Large intestine (tissue), 12 donors: ENCODE measurements at places on chromosomes 7 and 10. TPM values are rescaled to one million over a fixed set of nuclear protein-coding genes. Genes with fewer than 3 reads are reported as not detected.
A peak's percentile ranks its signal among the peaks of the same experiment; 100 is the strongest.

DNA sequence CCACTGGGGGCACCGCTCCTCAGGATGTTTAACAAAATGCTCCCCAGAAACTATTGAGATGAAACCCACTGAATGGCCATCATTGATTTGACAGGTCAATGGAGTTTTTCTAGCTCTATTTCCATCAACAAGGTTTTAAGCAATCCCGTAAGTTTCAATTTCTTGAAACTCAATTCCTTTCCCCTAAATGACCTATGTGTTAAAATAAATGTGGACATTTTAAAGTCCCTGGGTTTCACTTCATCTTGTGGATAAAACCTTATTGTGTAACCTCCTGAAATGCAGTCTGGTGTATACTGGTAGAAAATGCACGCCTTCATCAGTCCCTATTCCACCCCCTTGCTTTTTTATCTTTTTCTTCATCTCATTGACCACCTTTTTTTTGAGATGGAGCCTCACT, 8.9 kb upstream of the C7orf33 start:
- DNase-seq = no peak

GRCh38 chr7:84190016-84190705, 4.4 kb downstream of the SEMA3A start:
- DNase-seq = no peak

Gene NMT2
- 15.5 TPM for polyA plus RNA-seq

Gene FGFBP3
- polyA plus RNA-seq = 1.9 TPM

DNA sequence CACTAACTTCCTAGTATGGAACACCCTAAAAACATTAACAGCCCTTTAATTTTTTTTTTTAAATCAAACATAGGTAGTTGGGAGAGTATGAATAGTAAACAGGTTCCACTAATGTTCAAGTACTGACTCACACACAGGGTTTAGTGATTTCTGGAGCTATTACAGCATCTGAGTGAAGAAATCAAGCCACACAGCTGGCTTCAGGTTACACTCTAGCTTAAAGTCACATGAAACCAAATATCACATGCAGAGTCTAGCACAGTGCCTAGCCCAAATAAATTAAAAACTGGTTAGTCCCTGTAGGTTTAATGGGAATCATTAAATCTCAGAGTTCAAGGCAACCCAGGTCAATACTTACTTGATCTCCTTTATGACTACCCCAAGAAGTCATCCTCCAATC, 11.6 kb downstream of the PANK1 start:
- peak; percentile 45 for DNase-seq

Gene IRF5
- 5.5 TPM for polyA plus RNA-seq

DNA sequence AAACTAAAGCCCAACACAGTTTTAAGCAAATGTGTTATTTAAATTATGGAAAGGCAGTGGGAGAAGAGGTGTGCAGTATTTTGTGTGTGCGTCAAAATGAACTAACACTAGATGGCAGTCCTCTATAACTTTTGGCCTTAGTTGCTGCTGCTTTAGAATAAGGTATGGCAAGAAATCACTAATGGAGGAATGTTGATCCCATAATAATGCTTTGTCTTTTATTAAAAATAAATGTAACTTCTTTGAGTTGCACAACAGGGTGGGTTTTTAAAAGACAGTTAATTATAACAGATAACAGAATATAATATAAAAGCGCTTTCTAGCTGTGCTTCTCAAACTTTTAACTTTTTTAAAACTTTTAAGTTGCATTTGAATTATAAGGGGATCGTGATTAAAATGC, 56.4 kb downstream of the BBS9 start:
- DNase-seq = peak; percentile 34

DNA sequence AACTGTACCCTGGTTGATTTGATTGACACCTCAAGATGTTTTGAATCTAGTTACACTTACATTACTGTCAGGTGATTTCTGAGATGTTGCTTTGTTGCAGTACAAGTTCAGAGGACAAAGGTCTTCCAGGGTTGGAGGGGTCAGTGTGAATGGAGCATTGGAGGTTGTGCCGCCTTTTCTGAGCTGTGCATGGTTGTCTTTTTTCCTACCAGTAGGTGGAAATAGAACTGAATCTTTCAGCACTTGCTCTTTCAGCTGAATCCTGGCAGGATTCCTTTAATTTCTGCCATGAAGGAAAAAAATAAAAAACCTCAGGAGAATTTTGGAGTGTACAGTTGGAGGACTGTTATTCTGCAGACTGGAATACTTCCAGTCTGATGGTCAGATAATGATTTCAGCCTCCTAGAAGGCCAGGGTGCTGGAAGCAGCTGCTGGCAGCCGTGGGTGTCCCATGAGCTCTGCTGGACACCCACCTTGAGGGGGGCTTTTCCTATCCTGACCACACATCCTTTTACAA, 82.7 kb downstream of the PLCE1 start:
- peak; percentile 72 for DNase-seq

DNA sequence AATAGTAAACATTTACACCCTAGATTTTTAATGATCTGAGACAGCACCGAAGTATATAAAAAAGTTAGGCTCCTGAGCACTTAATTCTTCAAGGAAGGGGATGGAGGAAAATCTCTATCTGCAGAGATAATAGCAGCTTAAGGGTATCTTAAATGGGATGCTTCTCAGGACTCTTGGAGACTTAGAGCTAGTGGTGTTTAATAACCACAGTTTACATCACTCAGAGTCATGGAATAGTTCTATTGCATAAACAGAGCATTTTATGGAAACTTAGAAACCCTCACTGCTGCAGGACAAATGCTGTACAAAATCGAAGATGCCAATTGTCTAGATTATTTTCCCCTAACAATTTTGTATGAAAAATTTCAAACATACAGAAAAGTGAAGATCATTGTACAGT, 398.9 kb upstream of the GALNT17 start:
- DNase-seq = no peak

GRCh38 chr10:62270020-62270419, 1.4 kb upstream of the RTKN2 start:
- no peak for DNase-seq

GRCh38 chr10:73131301-73131700, 21.0 kb downstream of the NUDT13 start:
- no peak for DNase-seq

- DNase-seq = no peak
These were observed 20.0 kb downstream of the PODXL start for GRCh38 chr7:131536361-131536849.

Gene AKR1C3
- 4.1 TPM for polyA plus RNA-seq

GRCh38 chr7:158357898-158358821, 229.5 kb downstream of the PTPRN2 start:
- DNase-seq = no peak

GRCh38 chr10:130809761-130810515, 501.6 kb downstream of the TCERG1L start:
- no peak for DNase-seq

DNA sequence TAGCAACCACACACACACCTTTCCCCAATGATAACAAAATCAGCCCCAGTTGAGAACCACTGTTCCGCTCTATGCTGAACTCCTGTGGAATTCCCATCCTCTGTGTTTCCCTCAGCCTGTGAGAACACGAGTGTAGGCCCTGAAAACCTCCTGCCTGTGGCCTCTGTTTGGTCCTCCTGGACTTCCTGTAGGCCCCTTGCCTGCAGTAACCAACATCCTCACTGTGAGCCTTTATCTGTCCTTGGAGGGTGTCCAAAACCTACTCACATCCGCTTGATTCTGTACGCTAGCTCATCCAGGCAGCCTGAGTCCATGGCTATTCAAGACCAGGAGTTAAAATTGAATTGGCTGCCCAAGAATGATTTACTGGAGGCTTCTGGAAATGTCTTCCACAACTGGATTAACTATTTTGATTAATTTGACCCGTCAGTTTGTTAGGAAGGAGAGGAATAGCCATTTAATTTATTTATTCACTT, 149.8 kb downstream of the AKR1D1 start:
- peak; percentile 24 for DNase-seq

DNA sequence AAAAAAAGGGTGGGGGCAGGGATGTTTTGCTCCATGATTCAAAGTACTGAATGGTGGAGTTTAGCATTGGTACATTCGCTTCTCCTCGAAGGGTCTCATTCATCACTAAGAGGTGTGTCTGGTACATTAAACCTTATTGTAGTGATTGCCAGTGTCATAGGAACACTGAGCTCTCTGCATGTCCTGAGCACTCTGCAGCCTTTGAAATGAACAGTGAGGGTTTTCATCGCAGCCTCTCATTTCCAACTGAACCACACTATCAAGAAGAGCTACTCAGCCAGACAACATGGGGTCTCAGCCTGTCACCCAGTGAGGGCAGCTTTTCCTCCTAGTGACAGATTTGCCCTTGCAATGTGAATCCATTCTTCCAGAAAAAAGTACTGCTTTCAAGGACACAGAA, 7.6 kb upstream of the DEPP1 start:
- DNase-seq = no peak

DNA sequence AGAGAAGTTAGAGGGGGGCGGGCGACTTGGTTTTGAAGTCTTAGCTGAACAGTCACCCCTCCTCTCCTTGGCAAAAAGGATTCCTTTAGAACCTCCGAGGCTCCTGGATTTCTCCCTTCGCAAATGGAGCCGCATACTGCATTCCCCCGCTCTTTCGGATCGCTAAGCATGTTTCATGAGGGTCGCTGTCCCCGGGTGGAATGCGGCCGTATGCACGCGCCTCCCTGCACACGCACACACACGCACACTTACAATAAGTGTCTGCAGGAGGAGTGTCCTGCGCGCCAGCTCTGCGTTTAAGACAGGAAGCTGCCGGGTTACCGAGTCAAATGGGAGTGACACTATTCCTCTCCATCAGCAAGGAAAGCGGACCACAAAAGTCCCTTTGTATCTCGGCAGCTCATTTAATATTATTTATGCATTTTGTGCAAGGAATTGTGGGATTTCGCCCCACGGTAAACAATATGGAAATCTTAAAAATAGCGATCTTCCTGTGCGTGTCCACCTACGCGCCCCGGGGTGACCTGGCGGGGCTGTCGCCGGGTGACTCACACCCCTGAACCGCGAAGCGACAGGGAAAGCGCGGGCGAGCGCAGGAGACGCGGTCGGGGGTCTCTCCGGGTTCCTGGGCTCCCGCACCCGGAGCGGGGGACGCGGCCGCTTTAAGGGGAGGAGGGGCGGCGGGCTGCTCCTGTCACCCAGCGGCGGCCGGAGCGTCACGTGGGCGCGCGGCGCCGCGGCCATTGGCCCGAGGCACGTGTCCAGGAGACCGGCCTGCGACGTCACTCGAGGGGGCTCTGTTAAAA, 988 bp upstream of the EN2 start:
- peak; percentile 69 for DNase-seq

- no peak for DNase-seq
These were observed 2.0 kb downstream of the CUL1 start for GRCh38 chr7:148700661-148701064.

DNA sequence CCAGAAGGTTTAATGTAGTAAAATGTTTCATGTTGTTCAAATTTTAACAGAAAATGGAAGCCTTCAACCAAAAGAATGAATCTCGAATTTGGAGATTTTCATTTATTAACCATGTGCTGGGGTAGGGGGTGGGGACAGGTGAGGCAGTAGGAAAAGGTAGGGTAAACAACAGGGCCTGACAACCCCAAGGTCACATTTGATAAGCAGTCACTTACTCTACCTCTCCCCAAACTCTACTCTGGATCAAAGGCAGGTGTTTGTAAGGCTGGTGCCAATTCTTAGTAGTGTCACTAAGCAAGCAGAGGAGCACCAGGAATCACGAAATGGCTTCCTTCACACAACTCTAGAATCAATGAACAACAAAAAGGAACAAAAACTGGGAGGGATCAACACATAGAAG, 138.0 kb downstream of the ZFAND4 start:
- no peak for DNase-seq

DNA sequence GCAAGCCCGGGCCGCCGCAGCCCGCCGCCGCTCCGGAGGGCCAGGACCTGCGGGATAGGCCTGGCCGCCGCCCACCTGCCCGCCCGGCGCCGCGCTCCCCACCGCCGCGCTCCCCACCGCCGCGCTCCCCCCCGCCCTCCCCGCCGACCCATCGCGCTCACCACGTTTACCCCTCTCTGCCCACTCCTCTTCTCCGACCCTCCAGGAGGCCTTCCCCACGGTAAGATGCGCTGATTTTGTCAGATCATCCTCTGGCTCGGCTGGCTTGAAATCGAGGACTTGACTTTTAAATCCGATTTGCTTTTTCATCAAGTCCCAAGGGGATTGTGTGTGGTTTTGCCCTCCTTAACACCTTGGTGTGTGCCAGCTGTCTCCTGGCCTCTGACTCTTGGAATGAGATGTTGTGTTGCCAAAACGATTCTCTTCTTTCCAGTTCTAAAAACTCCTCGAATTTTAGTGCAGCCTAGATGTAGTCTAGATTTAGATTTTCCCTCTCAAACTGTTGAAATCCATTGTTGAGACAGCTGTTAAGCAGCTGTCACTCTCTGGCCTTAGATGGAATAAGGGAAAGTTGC, 738 bp downstream of the POM121 start:
- DNase-seq = no peak

GRCh38 chr10:4833286-4833685, 7.3 kb downstream of the AKR1E2 start:
- DNase-seq = no peak

DNA sequence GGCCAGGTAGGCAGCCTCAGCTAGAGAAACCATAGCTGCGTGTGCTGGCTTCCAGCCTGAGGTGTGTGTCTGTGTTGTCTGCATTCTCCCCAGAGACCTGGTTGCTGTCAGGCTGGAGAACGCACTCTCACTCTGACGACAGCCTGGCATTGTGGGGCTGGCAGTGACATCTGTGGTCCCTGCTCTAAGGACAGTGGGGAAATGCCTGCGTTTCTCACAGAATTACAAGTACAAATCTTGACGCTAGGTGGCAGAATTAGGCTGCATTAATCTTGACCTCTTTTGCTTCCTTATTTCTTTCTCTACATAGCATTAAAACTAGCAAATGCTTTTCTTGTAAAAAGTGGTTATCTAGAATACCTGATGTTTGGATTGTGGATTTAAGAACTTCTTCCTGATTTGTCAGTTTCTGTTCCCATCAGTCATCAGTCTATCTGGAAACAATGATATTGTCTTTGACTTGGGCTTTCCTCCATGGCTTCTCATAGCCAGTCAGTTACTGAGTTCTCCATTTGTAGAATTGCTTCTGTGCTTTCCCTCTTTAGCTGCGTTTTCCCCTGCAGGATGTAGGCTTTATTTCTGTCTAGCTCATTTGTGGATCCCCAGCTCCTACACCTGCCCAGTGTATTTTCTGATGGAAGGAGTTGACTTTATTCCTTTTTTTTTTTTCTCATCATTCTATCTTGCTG, 86.0 kb downstream of the FANK1 start:
- peak; percentile 33 for DNase-seq

- DNase-seq = no peak
These were observed 3.3 kb downstream of the MASTL start for GRCh38 chr10:27158421-27158820.

DNA sequence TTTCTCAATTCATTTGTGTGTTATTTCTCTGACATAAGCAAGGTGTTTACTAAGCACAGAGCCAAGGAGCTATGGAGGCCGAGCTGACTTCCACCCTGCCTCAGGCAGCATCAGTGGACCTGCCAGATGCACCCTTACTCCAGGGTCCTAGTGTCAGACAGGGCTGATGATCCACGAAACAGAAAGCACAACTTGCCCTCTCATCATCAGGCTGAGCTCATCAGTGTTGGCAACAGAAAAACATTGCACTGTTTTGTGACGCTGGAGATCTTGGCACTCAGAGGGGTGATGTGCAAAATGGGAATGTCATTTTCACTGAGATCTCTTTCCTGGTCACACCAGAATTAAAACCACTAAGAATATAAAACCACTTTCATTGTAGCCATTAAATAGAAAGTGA, 201.8 kb downstream of the GLI3 start:
- no peak for DNase-seq

- DNase-seq = no peak
These were observed 130.8 kb downstream of the ITGA8 start for GRCh38 chr10:15588635-15589508.

- no peak for DNase-seq
These were observed 140.3 kb upstream of the ODAD2 start for GRCh38 chr10:28139138-28139537.

- peak; percentile 69 for DNase-seq
These were observed 83.7 kb downstream of the SLC16A9 start for GRCh38 chr10:59625721-59626522.
